Effector memory CD8-positive, alpha-beta T cell (primary cell): ENCODE measurements at places on chromosomes 7 and 10.

GRCh38 chr10:3090914-3091787 is 23.8 kb downstream of the PFKP start:
- no peaks in the 10 kb centered on the region for H3K27me3 ChIP-seq
- peaks cover 55% of the 10 kb centered on the region for H3K4me1 ChIP-seq
- H3K36me3 ChIP-seq: peaks cover 15% of the 10 kb centered on the region
- H3K27ac ChIP-seq: peak overlapping the region; percentile 91
- DNase-seq: no peak

GRCh38 chr7:147411096-147411495 is 1179.5 kb upstream of the C7orf33 start:
- no peak overlapping the region for H3K27ac ChIP-seq
- H3K36me3 ChIP-seq: no peaks in the 10 kb centered on the region
- no peaks in the 10 kb centered on the region for H3K27me3 ChIP-seq
- no peak overlapping the region for H3K4me3 ChIP-seq
- no peak for DNase-seq

DNA sequence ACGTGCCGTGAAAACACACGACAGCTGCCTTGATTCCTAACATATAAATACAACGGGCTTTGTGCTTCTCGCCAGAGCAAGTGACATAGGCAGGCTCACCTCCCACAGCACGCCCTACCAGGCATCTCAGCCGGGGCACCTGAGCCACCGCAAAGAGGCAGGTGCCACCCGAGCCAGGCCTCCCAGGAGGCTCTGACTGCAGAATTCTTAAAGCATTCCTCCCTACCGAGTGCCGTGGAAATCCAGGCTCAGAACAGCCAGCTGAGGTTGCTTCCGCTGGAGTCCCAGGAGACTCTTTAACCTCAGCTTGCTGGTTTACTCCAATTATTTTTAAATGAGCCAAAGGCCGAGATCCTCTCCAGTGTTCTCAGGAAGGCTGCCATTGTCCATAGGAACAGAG is 206.5 kb downstream of the USP6NL start:
- no peak for DNase-seq
- H3K36me3 ChIP-seq: peaks cover 11% of the 10 kb centered on the region
- H3K27ac ChIP-seq: no peak overlapping the region
- no peaks in the 10 kb centered on the region for H3K27me3 ChIP-seq
- peaks cover 62% of the 10 kb centered on the region for H3K4me1 ChIP-seq

DNA sequence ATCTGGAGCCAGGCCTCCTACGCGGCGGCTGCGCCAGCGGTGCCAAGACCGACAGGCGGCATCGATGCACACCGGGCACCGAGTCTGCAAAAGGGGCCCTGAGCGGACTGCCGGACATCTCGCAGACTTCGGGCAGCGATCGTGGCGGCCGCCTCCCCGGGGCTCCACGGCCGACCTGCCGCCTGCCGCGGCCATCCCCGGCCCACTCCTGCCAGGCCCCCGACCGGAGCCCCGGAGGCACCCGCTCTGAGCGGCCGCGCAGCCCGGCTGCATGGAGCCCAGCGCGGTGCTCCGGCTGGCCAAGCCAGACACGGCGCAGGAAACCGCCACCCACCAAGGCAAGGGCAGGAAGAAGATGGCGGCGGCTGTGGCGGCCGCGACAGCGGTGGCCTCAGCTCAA is 154.2 kb upstream of the KCTD7 start:
- no peak for DNase-seq
- peaks cover 29% of the 10 kb centered on the region for H3K36me3 ChIP-seq
- H3K27me3 ChIP-seq: no peaks in the 10 kb centered on the region
- no peaks in the 10 kb centered on the region for H3K4me1 ChIP-seq
- H3K27ac ChIP-seq: no peak overlapping the region

- no peak overlapping the region for H3K27ac ChIP-seq
- H3K36me3 ChIP-seq: no peaks in the 10 kb centered on the region
- DNase-seq: no peak
These were observed 253.7 kb downstream of the GLRX3 start for GRCh38 chr10:130389906-130390305.

DNA sequence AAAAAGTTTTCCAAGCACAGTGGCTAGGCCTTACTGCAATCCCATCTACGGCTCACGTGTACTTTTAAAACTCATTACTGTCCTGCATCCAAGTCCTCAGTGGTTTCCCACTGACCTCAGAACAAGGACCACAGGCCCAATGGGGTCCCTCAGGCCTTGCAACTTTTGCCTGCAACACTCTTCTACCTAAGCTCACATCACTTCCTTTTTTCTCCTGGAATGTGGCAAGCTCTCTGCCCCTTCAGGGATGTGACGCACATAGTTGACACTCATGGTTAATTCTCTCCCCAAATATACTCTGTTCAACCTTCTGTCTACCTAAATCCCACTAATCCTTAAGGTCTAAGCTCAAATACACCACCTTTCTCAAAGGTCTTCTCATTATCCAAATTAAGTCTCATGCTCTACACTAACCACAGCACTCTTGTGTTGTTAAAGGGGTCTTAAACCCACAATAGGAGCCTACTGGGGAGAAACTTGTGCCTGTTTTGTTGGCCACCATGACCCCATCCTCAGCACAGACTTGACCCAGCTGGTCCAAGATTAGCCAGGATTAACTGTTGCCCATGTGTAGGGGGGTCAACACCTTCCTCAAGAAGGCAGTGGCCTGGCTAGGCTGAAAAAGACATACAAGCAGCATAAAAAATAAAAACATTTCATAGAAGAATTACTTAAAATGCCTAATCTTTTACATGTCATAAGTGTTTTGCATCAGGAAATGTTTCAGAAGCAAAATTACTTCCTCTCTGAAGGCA is 15.2 kb downstream of the HNRNPF start:
- H3K27me3 ChIP-seq: no peaks in the 10 kb centered on the region
- no peak overlapping the region for H3K4me3 ChIP-seq
- H3K27ac ChIP-seq: peak overlapping the region; percentile 44
- peaks cover 91% of the 10 kb centered on the region for H3K36me3 ChIP-seq

- DNase-seq: no peak
- H3K36me3 ChIP-seq: peaks cover 2% of the 10 kb centered on the region
- peaks cover 12% of the 10 kb centered on the region for H3K4me1 ChIP-seq
- no peak overlapping the region for H3K27ac ChIP-seq
- H3K4me3 ChIP-seq: no peak overlapping the region
- no peaks in the 10 kb centered on the region for H3K27me3 ChIP-seq
These were observed 177.5 kb downstream of the ANK3 start for GRCh38 chr10:60212195-60212594.

- H3K4me1 ChIP-seq: peaks cover 51% of the 10 kb centered on the region
- H3K36me3 ChIP-seq: peaks cover 10% of the 10 kb centered on the region
- DNase-seq: no peak
- H3K27me3 ChIP-seq: no peaks in the 10 kb centered on the region
- peak overlapping the region; percentile 96 for H3K27ac ChIP-seq
- H3K4me3 ChIP-seq: peak overlapping the region; percentile 79
These were observed 450.2 kb upstream of the GALNT17 start for GRCh38 chr7:70681469-70682350.

- peak overlapping the region; percentile 57 for H3K4me3 ChIP-seq
- H3K4me1 ChIP-seq: peaks cover 37% of the 10 kb centered on the region
- peak overlapping the region; percentile 80 for H3K27ac ChIP-seq
- no peak for DNase-seq
- H3K36me3 ChIP-seq: peaks cover 20% of the 10 kb centered on the region
These were observed 994 bp downstream of the SLC25A28 start for GRCh38 chr10:99619090-99619800.

DNA sequence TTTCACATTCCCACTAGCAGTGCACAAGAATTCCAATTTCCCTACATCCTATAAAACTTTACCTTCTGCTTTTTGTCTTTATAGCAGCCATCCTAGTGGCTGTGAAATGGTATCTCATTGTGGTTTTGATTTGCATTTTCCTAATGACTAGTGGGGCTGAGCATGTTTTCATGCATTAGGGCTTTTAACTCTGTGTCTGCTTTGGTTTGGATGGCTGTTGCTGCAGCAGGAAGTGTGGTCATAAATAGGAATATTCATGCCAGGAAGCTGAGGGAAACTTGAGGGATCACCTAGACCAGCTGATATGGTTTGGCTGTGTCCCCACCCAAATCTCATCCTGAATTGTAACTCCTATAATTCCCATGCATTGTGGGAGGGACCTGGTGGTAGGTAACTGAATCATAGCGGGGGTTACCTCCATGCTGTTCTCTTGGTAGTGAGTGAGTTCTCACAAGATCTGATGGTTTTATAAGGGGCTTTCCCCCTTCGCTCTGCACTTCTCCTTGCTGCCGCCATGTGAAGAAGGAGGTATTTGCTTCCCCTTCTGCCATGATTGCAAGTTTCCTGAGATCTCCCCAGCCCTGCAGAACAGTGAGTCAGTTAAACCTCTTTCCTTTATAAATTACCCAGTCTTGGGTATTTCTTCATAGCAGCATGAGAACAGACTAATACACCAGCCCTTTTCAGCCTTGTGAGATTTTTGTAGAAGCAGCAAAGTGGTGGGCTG is 181.8 kb upstream of the PITRM1 start:
- no peak overlapping the region for H3K4me3 ChIP-seq
- peaks cover 3% of the 10 kb centered on the region for H3K4me1 ChIP-seq
- H3K27me3 ChIP-seq: peaks cover 39% of the 10 kb centered on the region
- H3K27ac ChIP-seq: no peak overlapping the region
- no peak for DNase-seq

GRCh38 chr10:72834183-72834825 is 59.2 kb upstream of the OIT3 start:
- peaks cover 2% of the 10 kb centered on the region for H3K4me1 ChIP-seq
- H3K27ac ChIP-seq: no peak overlapping the region
- peak; percentile 12 for DNase-seq
- no peaks in the 10 kb centered on the region for H3K36me3 ChIP-seq
- H3K27me3 ChIP-seq: no peaks in the 10 kb centered on the region
- no peak overlapping the region for H3K4me3 ChIP-seq

DNA sequence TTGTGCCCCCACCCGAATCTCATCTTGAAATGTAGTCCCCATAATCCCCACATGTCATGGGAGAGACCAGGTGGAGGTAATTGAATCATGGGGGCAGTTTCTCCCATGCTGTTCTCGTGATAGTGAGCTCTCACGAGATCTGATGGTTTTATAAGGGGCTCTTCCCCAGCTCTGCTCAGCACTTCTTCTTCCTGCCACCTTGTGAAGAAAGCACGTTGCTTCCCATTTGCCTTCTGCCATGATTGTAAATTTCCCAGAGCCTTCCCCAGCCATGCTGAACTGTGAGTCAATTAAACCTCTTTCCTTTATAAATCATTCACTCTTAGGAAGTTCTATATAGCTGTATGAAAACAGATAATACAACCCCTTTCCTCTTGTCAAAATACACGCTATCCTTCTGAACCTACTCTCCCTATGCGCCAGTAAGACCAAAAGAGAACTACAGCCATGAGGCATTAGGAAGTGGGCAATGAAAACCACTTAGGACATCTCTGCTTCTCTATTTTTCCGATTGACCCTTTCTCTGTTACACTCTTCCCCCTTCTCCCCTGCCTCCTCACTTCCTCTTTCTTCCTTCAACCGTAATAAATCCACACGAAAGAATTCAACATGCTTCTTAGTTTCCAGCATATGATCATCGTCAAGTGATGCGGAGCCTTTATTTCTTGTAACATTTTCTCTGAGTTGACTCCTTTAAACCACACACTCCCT is 101.2 kb upstream of the WDR11 start:
- DNase-seq: no peak
- no peaks in the 10 kb centered on the region for H3K4me1 ChIP-seq
- H3K36me3 ChIP-seq: no peaks in the 10 kb centered on the region

DNA sequence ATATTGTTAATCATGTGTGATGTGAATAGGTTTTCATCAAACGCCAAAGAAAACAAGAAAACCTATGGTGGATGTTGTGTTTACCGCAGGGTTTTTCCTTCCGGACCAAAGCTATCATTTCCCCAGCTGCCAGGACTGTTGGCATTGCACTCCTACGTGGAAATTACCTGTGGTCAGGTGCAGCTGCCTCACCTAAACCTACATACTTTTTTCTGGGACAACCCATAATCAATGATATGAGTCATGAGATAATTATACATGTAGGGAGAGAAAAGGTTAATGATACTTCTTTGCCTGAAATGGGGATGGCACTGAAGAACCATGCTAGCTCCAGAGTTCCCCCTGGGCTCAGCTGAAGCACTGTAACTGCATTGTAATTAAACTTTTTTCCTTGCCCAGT is 223.6 kb upstream of the SEMA3E start:
- H3K27me3 ChIP-seq: no peaks in the 10 kb centered on the region
- H3K36me3 ChIP-seq: no peaks in the 10 kb centered on the region
- no peak overlapping the region for H3K27ac ChIP-seq
- H3K4me3 ChIP-seq: no peak overlapping the region
- H3K4me1 ChIP-seq: no peaks in the 10 kb centered on the region

GRCh38 chr7:116425647-116426209 is 73.8 kb upstream of the CAV2 start:
- no peak overlapping the region for H3K4me3 ChIP-seq
- H3K27ac ChIP-seq: no peak overlapping the region
- H3K4me1 ChIP-seq: no peaks in the 10 kb centered on the region
- H3K36me3 ChIP-seq: peaks cover 5% of the 10 kb centered on the region

DNA sequence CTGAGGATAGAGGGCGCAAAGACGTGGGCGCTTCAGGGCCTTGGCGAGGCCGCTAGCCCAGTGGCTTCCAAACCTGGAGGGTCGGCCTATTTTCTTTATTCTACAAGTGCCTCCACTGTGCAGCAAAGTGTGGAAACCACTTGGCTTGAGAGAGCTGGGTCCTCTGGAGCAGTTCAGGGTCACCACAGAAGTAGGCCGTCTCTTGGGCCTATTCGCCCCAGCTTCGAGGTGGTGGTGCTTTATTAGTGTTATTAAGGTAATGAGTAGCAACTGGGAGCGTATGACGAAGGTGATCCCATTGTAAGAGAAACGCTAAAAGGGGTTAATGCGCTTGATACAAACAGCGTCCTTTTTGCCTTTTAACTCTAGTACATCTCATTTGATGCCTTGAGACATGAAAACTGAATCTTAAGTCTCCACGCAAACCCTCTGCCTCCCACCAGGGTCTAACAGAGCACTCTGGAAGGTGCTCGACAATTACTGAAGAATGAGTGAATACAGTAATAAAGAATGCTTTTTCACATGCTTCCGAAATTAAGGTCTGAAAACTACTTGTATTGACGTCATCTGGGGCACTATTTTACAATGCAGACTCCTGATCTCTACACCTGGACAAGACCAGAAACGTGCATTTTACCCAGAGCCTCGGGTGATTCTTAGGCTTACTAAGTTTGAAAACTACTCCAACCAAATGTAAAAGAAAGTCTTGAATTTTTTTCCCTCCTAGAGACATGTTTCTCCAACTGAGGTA is 647 bp upstream of the GSAP start:
- H3K36me3 ChIP-seq: no peaks in the 10 kb centered on the region
- H3K27ac ChIP-seq: peak overlapping the region; percentile 90
- peak overlapping the region; percentile 74 for H3K4me3 ChIP-seq
- H3K4me1 ChIP-seq: peaks cover 8% of the 10 kb centered on the region
